ENCODE measurements at places on chromosomes 5 and 9.
A peak's percentile ranks its signal among the peaks of the same experiment; 100 is the strongest.

GRCh38 chr9:2017331-2018161 lies 2.4 kb downstream of the SMARCA2 start:
- DNase-seq: peak; percentile 62

DNA sequence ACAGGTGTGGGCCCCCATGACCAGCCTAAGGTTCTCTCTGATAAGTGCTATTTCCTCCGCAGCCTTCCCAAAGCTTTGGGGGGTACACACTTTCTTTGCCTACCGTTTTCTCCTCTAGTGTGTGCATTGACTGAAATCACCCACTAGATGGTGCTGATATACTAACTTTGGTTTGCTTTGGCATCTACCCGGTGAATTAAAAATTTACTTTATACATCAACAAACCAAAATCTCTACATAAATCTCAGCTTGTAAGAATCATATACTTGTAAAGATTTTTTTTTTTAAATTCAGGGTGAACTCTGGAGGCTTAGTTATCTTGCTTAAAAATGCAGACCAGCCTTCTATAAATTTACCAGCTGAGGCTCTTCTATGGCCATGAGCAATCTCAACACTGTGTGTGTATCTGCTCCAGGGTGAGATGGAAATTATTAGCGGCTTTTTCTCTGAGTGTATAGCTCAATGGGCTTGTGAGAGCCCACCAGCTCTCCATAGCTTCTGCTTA lies 475.7 kb upstream of the TNC start:
- DNase-seq: no peak

GRCh38 chr5:74943905-74944304 lies 77.7 kb upstream of the FAM169A start:
- DNase-seq: no peak

DNA sequence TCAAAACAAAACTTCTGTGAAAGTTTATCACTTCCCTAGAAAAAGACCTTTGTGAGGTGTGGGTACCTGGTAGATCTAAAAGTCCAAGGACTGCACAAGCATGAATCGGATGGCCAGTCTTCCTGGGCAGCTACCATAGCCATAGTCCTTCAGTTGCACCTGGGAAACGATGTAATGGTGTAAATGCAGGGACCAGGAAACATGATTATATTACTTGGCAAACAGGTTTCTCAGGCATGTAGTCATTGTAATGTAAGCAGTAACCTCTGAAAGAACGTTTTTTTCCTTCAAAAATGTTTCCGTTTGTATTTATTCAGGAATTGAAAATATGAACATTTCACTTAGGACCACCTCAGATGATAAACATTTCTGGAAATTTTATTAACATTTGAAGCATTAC lies 433.4 kb downstream of the DTWD2 start:
- DNase-seq: no peak

DNA sequence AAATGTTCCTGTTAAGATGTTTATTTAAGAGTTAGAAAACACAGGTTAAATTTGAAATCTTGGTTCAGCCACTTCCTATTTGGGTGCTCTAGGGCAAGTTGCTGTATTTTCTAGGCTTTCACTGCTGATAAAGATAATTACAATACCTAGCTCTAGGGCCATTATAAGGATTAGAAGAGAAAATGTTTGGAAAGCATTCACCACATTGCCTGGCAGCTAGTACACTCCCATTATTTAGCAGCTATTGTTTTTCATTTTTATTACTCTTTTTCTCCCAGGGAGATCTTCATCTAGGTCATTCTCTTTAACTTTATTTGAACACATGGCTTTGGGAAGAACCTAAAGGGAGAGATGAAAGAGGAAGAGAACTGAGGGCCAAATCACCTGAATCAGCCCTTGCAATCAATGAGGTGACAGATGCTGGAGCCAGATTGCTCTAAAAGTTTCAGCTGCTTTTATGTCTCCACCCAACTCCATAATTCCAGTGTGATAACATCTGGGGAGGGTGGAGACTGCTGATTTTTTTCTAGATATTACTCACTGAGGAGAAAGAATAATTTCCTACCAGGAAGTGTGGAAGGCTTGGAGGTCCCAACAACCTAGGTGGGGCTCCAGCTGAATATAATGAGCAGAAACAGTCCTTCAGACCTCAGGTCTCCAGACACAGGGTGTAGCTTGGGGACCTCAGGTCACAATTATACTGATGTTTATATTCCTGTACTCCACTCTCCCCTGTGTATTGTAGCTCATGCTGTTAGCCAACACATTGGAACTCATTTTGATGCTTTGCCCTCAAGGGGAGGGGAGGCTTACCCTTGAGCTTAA lies 640.0 kb downstream of the RAB3C start:
- DNase-seq: no peak

- no peak for DNase-seq
Measured at GRCh38 chr5:95859661-95860060, 37.1 kb upstream of the GLRX start.

- no peak for DNase-seq
Measured at GRCh38 chr5:64100203-64100602, 65.4 kb upstream of the RNF180 start.

GRCh38 chr9:96148634-96149532 lies 153.1 kb downstream of the HSD17B3 start:
- DNase-seq: no peak

GRCh38 chr5:149581192-149581861 lies at the start of gene ARHGEF37:
ARHGEF37 (plus strand) TSS chr5:149581498; CDS start chr5:149597770, 16,272 bp downstream.
- no peak for DNase-seq

DNA sequence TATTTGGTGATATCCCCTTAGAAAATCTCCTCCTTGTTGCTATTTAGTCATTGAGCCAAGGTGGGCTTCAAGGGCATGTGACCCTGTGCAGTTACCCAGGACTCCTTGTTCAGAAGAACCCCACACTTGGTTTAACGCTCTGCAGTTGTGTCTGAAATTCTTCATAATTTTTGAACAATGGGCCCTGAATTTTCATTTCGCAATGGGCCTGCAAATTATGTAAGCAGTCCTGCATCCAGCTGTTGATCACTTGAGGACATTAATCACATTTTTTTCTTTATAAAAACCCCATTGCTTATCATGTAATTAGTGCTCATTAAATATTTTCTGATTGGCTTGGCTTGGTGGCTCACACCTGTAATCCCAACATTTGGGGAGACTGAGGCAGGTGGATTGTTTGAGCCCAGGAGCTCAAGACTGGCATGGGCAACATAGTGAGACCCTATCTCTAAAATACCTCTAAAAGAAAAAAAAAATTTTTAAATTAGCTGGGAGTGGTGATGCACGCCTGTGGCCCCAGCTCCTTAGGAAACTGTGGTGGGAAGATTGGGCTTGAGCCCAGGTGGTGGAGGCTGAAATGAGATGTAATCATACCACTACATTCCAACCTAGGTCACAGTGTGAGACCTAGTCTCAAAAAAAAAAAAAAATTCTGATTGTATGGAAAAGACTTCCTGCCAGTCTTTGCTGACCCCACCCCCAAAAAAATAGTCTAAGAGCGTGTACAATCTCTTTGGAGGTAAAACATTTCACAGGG lies 194.2 kb upstream of the HAPLN1 start:
- no peak for DNase-seq

DNA sequence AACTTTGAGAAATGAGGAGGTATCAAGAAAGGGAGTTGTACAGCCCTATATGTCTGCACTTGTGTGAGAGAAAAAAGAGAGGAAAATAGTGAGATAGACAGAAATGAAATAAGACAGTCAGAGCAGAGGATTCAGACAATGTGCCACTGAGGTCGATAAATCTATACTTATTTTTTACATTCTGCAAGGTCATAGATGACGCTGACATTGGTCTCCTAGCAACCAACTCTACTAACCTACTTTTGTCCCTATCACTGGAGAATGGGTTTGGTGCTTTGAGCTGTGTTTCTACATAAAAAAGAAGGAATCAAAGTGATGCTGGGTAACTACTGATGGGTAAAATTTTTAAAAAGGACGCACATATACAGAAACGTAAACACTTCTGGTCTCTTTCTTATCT lies 573.3 kb upstream of the RORB start:
- DNase-seq: no peak

DNA sequence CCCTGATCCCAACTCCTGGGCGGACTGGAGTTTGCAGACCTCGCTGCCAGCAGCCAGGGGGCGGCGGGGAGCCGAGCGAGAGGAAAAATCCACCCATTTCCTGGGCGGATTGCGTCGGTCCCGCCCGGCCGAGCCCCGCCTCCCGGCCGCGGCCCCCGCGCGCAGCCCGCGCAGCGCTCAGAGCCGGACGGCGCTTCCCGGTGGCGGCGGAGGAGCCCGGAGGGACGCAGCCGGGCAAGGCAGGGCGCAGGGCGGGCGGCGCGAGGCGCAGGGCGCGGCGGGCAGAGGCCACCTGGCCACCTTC lies at the start of gene OLFM1:
TSS of gene OLFM1 (plus strand) at position 180 of the 304 bp plus-strand sequence. CDS start 322 bp downstream, outside the sequence.
- DNase-seq: no peak

GRCh38 chr5:164358531-164359259 lies 853.3 kb downstream of the MAT2B start:
- DNase-seq: no peak

Measured in esophagus squamous epithelium (tissue), 5 donors.